ENCODE measurements at places on chromosomes 4 and X.

DNA sequence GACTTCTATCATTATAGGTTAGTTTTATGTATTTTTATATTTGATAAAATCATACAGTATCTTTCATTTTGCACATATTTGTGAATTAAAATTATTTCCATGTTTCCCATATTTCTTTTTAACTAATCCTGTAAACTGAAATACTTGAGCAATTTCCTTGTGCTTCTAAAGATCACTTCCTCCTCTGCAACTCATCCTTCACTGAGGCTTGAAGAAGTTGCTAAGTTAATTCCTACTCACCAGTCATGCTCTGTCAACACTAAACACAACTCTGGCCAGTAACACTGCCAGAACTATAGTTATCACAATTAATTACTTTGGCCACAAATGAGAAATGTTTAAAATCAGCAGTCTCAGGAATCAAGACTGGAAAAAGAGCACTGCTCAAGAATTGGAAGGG lies 6.7 kb downstream of the SPATA4 start:
- DNase-seq: no peak

GRCh38 chr4:120568731-120569130 lies 353.8 kb downstream of the PRDM5 start:
- DNase-seq: no peak

DNA sequence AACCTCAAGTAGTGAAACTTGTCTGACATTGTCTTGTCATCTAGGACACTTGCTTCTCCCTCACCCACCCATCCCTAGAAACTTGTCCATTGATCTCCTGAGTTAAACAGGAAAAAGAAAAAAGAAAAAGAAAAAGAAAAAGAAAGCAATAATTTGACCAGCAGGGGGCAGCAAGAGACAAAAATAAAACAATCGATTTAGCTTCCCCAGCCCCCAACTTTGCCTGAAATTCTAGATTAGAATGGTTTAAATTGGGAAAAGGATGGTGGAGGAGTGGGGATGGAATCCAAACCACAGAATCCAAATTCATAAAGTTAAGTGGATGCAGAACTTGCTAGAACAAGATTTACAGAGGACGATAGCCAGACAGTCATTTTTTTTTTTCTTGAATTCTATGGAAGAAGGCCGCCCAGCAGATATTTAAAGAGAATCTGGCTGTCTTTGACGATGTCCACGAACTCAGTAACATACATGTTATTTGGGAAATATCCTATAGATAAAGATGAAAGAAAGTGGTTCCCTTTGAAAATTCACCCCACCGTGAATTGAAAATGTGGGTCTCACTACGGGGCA lies 282.9 kb downstream of the USP46 start:
- peak; percentile 25 for DNase-seq

DNA sequence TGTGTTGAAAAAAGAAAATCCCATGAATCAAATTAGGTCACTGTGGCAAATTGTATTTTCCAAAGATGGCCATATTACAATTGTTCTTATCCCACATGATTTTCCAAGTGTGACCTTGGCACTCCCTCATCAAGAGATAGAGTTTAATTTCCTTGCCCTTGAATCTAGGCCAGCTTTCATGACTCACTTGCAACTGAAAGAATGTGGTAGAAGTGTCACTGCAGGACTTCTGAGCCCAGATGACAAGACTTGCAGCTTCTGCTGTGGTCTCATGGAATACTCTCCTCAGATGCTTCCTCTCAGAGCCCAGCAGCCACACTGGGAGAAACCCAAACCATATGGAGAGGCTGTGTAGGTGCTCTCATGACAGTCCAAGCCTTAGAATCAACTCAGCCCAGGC lies 139.0 kb downstream of the ADAMTS3 start:
- no peak for DNase-seq

DNA sequence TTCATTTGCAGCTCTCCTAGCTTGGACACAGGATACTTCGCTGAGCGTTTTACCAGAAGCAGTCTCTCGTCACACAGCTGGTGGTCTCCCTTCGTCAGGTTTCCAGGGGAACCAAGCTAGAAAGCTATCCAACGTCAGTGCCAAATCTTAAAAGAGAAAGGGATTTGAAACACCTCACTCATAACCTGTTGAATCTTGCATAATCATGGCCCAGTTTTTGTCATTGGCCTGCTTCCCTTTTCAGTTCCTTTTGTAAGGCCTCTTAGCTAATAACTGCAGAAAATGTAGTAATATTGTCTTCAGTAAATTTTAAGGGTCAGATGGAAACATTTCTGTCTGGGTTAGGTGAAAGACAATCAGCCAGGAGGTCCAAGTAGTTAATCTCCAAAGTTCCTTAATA lies 22.0 kb downstream of the RAB39B start:
- DNase-seq: no peak

- no peak for DNase-seq
These were observed 92.9 kb downstream of the EGF start for GRCh38 chr4:110005461-110006056.

GRCh38 chrX:153301746-153302145 lies 19.8 kb downstream of the PNMA6F start:
- DNase-seq: no peak

- no peak for DNase-seq
These were observed 703 bp upstream of the FTSJ1 start for GRCh38 chrX:48475296-48475695.

GRCh38 chr4:36997727-36998126 lies 246.8 kb upstream of the NWD2 start:
- no peak for DNase-seq

DNA sequence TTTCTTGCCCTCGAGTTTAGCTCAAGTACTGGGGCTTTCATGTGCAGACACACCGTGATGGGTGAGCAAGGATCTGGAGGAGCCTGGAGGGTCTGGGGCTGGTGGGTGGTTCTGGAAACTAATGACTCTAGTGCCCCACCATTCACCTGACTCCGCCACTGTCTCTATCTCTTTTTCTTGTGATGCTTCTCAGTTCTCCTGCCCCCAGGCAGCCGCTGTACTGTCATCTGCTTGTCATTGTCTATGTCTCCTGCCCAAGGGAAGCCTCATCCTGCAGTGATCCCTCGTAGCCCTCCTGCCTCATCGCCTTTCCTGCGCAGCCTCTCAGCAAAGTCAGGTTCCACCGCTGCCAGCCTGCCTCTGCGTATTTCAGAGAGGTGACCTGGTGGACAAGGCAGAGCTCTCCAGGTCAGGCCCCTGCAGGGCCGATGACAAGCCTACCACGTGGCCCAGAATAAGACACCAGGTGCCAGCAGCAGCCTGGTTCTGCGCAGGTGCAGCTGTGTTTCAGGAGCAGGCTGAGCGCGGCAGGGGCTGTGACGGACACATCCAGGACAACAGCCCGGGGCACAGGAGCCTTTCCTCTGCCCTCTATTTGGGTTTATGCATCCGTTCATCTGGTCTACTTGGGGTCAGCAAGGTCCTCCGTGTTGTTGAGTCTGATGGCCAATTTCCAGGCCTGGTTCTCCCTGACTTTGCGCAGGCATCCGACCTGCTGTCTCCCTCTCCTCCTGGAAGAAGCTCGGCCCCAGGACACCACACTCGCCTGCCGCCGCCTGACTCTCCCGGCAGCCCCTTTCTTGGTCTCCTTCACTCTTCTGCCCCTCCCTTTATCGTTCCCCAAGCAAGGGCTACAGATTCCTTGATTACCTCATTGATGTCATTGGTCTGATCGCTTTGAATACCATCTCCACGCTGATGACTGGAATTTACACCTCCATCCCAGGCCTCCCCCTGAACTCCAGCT lies 30.9 kb upstream of the CDKN2AIP start:
- DNase-seq: no peak

- DNase-seq: no peak
These were observed 20.0 kb upstream of the SLAIN2 start for GRCh38 chr4:48321312-48321711.

- DNase-seq: no peak
These were observed at the start of gene TCEAL7 for GRCh38 chrX:103329991-103330390. TSS of gene TCEAL7 (plus strand) at chrX:103330239. CDS start at chrX:103331404, 1,165 bp downstream.

- DNase-seq: no peak
These were observed 84.0 kb downstream of the SLC10A7 start for GRCh38 chr4:146437778-146438177.

GRCh38 chr4:139419388-139419914 lies 34.5 kb upstream of the RAB33B start:
- peak; percentile 79 for DNase-seq

GRCh38 chr4:32672359-32672758 lies 1952.2 kb downstream of the PCDH7 start:
- no peak for DNase-seq

GRCh38 chr4:36944232-36944631 lies 300.3 kb upstream of the NWD2 start:
- no peak for DNase-seq

DNA sequence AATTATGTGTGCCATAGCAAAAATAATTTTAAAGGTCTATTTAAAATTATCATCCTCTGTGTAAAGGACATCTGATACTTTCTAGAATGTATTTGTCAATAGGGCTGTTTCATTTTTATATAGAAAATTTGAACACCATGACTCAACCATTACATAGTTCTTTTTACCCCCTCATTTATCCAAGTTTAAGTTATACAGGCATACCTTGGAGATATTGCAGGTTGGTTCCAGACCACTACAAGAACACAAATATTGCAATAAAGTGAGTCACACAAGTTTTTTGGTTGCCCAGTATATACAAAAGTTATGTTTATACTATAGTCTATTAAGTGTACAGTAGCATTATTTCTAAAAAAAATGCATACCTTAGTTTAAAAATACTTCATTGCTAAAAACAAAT lies 130.4 kb downstream of the MSL3 start:
- DNase-seq: no peak

GRCh38 chr4:106618956-106619355 lies 250.4 kb upstream of the GIMD1 start:
- no peak for DNase-seq

- DNase-seq: no peak
These were observed 63.3 kb upstream of the ANXA10 start for GRCh38 chr4:168028970-168029597.

- peak; percentile 48 for DNase-seq
These were observed 16.2 kb downstream of the ZFYVE28 start for GRCh38 chr4:2402048-2402842.

DNA sequence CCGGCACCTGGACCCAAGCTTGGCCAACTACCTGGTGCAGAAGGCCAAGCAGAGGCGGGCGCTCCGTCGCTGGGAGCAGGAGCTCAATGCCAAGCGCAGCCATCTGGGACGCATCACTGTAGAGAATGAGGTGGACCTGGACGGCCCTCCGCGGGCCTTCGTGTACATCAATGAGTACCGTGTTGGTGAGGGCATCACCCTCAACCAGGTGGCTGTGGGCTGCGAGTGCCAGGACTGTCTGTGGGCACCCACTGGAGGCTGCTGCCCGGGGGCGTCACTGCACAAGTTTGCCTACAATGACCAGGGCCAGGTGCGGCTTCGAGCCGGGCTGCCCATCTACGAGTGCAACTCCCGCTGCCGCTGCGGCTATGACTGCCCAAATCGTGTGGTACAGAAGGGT lies 3.7 kb downstream of the SUV39H1 start:
- DNase-seq: no peak

GRCh38 chr4:34289489-34289888 lies 1954.8 kb downstream of the ARAP2 start:
- DNase-seq: no peak

GRCh38 chr4:2352729-2353221 lies 65.7 kb downstream of the ZFYVE28 start:
- peak; percentile 3 for DNase-seq

DNA sequence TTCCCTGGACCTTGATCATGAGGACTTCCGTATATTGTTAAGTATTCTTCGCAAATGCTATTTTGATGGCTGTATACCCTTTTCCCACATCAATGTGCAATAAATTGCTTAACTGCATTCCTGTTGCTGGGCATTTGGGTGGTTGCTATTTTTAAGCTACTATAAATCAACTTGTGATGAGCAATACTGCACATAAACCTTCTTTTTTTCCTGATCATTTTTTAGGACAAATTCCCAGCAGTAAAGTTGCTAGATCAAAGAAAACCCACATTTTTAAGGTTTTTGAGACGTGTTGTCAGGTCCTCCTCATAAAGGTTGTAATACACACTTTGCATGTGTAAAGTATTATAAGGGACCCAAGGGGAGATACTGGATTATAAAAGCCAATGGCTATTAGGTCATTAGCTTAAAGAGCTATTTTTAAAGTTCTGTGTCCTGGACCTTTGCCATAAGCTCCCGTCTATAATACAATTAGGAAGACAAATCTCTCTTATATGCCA lies 35.6 kb downstream of the LIMCH1 start:
- no peak for DNase-seq

- peak; percentile 41 for DNase-seq
These were observed 41.0 kb downstream of the PDK3 start for GRCh38 chrX:24506082-24506481.

DNA sequence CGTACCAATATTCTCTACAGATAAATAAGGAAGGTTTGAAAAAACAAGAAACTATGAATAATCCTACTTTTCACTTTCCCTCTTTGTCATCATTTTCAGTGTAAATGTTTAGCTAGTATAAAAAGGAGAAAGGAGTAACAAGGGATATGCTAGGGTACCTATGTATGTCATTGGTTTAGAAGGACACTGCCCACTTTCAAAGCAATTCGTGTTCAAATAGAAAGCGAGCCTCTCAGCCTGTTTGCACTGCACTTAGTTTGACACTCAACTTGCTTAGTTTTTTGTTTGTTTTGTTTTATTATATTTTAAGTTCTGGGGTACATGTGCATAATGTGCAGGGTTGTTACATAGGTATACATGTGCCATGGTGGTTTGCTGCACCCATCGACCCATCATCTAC lies 21.6 kb upstream of the RXFP1 start:
- DNase-seq: no peak

GRCh38 chrX:30568136-30568535 lies 9.4 kb downstream of the TASL start:
- DNase-seq: no peak

- no peak for DNase-seq
These were observed 359.2 kb downstream of the CCSER1 start for GRCh38 chr4:90486346-90486745.

- DNase-seq: no peak
These were observed 87.0 kb downstream of the IRF2 start for GRCh38 chr4:184387351-184387750.

GRCh38 chrX:104013158-104013557 lies 350 bp downstream of the H2BW1 start:
- no peak for DNase-seq

DNA sequence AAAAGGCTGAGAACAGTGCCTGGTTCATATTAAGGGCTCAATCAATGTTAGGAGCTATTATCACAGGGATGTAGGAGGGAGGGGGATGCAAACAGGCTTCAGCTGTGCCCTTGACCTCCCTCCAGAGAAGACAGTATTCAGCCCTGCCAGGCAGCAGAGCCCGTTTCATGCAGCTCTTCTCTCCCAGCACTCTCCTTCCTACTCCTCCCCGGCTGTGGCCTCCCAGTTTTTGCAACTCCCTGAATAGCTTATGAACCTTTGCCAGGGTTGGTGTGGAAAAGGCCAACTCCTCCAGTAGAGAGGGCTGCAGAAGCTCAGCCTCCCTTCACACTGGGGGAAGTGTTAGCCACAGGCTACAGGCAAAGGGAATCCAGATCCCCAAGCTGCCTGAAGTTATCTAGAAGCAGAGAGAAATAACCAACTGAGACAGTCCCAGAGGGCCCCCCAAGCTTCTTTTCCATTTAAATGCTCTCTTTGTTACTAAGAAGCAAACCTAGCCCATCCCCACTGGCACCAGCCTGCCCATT lies 31.7 kb upstream of the APLN start:
- DNase-seq: no peak
